Left lobe of liver (tissue), 2 donors: ENCODE measurements at places on chromosomes 1 and 21. TPM values are rescaled to one million over a fixed set of nuclear protein-coding genes. Genes with fewer than 3 reads are reported as not detected.
A peak's percentile ranks its signal among the peaks of the same experiment; 100 is the strongest.

CPLANE2 gene
- total RNA-seq: 4.7 TPM

DNA sequence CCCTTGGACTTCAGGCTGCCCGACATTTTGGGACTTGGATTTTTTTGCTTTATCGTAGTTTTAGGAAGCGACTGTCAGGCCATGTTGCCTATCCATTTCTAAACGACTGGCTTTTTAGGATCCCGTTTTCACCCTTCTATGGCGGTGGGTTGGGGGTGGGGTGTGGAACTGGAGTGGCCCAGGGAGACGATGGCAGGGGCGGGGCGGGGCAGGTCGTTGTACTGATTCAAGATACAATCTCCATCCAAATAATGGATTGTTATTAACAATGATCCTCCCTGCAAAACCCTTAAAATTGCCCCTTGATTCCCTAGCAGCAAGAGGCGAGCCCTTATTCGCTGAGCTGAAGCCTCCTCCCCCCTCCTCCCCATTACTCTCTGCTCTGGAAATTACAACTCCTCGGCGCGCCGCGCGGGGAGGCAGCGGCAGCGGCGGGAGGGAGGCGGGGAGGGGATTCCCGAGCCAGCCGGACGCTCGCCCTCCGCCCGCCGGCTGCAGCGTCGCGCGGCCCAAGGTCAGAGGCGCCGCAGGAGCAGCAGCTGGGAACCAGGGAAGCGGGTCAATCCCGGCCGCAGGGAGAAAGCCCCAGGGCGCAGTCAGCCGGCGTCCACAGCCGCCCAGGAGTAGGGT is at the start of gene TRIM67:
Gene TRIM67, plus strand, starts transcription at position 392 of the 630 bp plus-strand sequence. CDS start 912 bp downstream, outside the sequence.
- no peak for DNase-seq

DNA sequence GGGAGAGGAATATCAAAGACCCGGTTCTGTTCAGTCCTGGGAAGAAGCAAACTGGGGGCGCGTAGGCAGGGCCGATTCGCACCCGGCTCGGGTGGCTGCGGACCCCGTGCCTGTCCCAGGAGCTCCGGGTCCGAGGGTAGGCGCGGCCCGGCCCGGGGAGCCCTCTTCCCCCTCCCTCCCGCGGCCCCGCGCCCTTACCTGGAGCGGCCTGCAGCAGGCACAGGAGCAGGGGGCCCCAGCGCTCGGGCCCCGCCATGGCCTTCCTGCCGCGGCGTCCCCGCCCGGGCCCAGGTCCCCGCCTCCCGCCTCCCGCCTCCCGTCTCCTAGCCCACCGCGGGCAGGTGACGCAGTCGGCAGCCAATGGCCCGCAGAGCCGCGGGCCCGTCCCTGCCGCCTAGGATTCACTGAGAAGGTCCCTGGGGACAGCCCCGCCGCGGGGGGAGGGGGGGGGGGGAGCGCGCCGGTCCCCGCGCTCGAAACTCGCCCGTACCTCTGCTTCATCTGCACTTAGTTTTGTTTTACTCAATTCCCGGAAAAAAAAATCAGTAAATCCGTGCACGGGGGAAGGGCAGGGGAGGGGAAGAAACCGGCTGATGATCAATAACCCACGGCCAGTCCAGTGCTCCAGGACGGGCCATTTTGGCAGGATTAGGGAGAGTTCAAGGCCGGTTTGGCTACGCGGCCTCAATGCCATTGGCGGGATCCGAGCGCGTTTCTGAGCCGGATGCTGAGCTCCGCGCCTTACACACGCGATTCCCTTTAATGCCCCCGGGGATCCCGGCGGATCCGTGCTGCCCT is at the start of gene IFNLR1:
Gene IFNLR1, minus strand, starts transcription at position 297 of the 798 bp plus-strand sequence. Its CDS starts 41 bp downstream, at position 256.
- DNase-seq: peak; percentile 86

FAM131C gene
- total RNA-seq: not detected

CELF3 gene
- not detected for total RNA-seq

GRCh38 chr1:27570784-27571183 is 33.2 kb downstream of the AHDC1 start:
- no peak for DNase-seq

HSPA6 gene
- 0.48 TPM for total RNA-seq

GRCh38 chr1:219771080-219771479 is 157.3 kb downstream of the SLC30A10 start:
- no peak for DNase-seq

WDR64 gene
- 0.40 TPM for total RNA-seq

DNA sequence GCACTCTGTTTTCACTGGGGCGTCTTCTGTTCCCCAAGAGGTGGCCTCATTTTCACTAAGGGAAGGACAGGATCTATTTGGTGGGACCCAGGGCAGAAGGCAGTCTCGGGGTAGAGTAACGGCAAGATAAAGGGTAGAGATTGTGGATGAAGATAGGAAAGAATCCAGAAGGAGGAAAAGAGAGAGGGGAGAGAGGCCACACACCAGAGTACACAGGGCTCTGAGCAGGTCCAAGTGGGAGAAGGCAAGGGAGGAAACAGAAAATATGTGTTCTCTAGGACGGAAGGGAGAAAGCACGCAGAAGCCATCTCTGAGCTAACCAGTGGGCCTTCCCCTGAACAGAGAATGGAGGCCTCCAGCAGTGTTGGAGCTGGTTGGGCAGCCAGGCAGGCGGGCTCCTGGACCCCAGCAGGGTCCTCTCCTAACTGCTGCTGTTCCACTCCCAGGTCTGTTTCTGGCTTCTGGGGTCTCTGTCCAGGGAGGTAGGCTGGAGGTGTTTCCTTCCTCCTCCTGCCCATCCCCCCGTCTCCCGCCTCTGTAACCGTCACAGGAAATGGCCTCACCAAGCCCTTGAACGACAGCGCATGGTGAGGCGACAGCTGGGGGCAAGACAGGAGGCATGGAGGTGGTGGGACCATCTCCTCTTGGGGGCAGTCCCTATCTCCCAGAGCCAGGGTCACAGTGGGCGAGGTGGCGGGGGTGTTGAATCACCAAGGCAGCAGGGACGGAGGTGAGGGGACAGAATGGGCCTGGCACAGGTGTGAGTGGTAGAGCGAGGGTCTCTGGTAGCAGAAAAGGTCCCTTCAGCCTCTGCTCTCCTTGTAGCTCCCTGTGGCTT is 649 bp downstream of the PTPN7 start:
- no peak for DNase-seq

GRCh38 chr1:219581766-219582165 is 31.1 kb downstream of the ZC3H11B start:
- DNase-seq: no peak

- DNase-seq: no peak
Measured at GRCh38 chr1:100847361-100848082, 47.1 kb downstream of the EXTL2 start.

MYOC gene
- total RNA-seq: not detected

GRCh38 chr1:9222846-9223625 is 11.5 kb upstream of the H6PD start:
- no peak for DNase-seq

EPHX1 gene
- total RNA-seq: 1,368 TPM

- no peak for DNase-seq
Measured at GRCh38 chr1:32192220-32192948, 8.0 kb upstream of the CCDC28B start.

DNA sequence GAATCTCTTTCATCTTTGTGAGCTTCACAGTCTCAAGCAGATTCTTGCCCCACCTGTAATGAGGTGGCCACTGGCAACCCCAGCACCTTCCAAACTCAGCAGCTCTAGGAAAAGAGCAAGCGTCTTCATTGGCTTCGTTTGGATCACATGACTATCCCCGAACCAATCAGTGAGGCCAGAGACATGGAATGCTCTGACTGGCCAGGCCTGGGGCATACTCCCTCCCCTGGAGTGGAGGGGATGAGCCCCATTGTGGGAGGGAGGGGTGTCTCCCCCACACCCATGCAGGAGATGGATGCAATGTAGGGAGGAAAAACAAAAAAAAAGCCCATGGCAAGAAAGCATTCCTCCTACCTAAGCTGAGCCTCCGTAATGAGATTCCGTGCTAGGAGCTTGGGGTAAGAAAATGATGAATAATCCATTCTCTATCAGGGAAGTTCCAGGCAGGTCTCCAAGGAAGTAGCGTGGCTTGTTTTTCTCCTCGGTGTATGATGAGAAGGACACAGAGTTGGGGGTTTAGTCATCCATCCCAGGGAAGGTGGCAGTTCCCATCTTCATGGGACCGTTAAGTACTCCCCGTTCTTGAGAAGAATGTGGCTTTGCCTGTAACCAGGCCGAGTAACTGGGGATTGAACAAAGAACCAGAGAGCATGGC is 32.7 kb downstream of the FHAD1 start:
- DNase-seq: no peak

- no peak for DNase-seq
Measured at GRCh38 chr1:86779308-86780191, 75.2 kb downstream of the SH3GLB1 start.

- DNase-seq: no peak
Measured at GRCh38 chr1:170789063-170789462, 125.1 kb downstream of the PRRX1 start.

DNA sequence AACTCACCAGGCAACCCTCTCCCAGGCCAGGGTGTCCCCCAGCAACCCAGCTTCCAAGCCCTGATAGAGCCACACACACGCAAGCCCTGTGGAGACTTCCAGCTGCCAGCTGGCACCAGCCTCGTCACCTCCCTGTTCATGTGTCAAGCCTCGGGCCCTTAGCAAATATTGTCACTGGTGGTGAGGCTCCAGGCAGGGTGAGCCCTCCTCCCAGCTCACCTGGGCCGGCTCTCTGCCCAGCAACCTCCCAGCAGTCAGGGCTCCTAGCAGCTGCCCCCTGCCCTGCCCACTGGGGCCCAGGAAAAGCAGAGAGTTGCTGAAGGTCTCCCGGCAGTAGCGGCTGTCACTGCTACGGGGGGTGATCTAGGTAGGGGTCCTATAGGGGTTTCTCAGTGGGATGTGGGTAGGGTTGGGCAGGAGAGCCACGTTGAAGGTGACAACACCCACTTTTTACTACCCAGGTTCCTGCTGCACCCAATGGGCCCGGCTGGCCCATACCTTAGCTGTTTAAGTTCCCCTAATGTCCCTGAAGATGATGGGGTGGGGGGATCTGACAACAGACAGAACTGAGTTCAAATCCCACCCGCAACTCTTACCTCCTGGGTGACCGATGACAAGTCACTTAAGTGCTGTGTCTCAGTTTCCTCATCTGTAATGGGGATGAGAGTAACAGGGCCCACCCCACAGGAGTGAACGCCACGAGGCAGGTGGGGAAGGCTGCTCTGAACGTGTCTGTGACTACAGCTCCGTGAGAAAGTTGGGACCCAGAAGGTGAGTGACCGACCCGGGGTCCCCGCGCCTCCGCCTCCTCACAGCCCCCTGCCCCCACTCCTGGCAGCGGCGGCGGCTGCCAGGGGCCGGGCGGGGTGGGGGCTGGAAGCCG is 678 bp downstream of the TTC39A start:
- DNase-seq: peak; percentile 91

OPRD1 gene
- total RNA-seq: not detected

DNA sequence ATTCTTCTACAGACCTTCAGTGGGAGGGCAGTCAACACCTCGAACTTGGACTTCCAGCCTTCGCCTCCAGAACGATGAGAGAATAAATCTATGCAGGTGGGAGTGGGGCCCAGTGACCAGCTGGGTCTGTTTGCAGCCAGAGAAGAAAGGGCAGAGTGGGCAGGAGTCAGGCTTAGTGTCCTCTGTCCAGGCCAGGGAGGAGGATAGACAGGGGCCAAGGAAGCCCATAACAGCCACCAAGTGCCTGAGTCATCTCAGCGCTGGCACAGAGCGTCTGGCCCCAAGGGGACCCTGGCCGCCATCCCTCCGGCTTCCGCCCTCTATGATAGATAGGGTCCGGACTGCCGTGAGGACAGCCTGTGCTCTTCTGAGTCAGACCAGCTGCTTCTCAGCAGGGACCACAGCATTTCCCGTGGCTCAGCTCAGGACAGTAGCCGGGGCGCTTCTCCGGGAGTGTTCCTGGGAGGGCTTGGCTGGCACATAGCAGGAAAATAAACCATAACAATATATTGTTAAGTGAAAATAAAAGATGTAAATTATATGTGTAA is 133.1 kb upstream of the C1orf174 start:
- DNase-seq: no peak

DNA sequence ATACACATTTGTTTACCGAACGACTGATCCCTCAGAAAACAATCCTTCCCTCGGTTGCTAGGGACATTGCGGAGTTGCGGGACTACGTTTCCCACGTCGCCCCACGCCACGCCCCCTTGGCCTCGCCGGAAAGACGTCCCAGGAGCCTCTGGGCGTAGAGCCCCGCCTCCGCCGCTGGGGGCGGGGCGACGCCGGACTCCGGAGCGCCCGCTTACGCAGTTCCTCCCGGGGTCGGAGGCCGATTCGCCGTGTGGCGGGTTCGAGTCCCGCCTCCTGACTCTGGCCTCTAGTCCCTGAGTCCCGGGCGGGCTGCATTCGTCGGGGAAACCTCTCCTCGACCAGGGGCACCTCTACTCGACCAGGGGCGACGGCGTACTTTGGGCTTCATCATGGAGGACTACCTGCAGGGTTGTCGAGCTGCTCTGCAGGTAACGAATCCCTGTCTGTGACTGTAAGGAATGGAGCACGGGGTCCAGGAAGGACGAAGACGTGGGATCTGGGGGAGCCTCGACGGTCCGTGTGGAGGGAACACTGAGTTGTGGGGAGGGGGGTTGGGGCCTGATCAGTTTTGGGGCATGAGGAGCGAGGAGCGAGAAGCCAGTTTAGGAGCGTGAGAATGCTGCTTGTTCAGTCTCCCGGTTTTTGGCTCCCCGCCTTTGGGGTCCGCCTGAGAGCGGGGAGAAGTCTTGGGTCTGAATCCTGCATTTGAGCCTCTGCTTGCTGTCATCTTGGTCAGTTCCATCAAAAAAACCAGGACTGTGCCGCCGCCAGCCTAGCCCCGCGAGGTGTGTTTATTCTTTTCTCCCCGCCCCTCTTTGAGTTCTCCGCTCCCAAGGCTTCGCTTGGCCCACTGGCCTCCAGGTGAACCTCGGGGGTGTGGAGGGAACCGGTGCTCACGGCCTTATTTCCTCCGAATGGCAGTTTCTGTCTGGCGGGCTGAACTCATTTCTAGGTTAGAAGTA is at the start of gene PRUNE1:
Gene PRUNE1, plus strand, starts transcription at position 206 of the 962 bp plus-strand sequence. Its CDS starts 184 bp downstream, at position 390.
- peak; percentile 98 for DNase-seq

MARK1 gene
- 0.38 TPM for total RNA-seq

- no peak for DNase-seq
Measured at GRCh38 chr1:184039126-184039525, 1.6 kb upstream of the COLGALT2 start.

- no peak for DNase-seq
Measured at GRCh38 chr1:104855550-104855949, 1105.9 kb downstream of the AMY1C start.

GRIK3 gene
- total RNA-seq: 0.03 TPM

DNA sequence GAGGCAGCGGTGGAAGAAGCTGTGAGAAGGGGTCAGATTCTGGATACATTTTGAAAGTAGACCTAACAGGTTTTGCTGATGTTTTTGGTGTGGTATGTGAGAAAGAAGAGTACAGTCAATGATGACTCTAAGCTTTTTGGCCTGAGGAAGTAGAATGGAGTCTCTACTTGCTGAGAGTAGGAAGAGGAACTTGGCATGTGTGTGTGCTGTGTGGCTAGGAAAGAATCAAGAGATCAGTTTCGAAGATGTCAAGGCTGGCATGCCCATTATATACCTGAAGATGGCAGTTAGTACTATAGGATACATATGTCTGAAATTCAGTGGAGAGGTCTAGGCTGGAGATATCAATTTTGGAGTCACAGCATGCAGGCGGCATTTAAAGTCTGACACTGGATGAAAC is 64.4 kb downstream of the MAB21L3 start:
- no peak for DNase-seq

REN gene
- total RNA-seq: 0.20 TPM
